ENCODE measurements at places on chromosomes 6 and 20.

DNA sequence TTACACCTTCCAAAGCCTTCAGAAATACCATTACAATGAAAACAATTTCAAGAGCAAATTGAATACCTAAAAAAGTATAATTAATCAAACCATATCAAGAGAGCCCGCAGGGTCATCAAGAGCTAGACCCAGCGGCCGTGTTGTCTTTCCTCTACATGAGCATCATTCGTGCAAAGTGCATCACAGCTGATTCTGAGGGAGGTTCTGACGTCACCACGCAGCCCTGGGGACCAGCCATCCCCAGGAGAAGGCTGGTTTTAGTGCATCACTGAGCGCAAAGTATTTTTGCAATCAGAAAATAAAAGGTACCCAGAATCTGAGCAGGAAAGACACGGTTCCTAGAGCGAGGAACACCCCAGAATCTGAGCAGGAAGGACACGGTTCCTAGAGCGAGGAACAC, 371.4 kb downstream of the CDH4 start:
- DNase-seq: no peak

DNA sequence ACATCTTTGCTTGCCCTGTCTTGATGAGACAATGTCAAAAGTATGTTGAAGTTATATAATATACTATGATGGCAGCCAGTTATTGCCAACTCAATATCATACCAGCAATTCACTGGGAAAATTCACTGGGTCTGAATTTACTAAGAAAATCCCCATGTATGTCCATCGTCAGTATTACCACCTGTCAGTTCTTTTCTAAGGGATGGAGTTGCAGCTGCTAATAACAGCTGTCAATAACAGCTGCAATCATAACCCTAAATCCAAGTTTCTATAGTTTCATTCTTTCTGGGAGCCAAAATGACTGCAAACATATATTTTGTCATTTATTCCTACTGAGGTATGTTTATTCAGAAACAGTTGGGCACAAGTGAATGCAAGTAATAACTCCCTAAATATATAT, 132.6 kb upstream of the RIN2 start:
- no peak for DNase-seq

DNA sequence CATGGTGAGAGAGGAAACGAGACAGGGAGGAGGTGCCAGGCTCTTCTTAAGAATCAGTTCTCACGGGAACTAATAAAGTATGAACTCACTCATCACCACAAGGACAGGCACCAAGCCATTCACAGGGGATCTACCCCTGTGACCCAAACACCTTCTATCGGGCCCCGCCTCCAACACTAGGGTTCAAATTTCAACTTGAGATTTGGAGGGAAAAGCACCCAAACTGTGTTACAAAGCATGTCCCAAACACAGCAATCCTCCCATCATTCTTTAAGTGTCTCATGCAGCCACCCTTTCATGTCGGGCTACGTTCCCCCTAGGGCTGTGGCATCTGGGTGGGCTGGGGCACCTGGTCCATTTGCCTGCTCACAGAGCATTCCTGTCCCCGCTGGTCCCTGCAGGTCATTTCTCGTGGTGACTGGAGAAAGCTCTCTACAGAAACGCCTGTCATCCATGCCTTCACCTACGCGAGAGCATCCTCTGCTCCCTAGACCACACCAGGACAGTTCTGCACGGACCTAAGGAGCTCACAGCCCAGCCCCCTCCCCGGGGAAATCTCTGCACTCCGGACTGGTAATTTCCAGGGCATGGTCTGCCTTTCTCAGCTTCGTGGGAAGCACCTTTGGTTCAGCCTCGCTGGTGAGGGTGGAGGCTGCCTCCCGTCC, 79.6 kb downstream of the TTLL2 start:
- DNase-seq: no peak

GRCh38 chr6:10363911-10364310, 51.0 kb downstream of the TFAP2A start:
- no peak for DNase-seq

DNA sequence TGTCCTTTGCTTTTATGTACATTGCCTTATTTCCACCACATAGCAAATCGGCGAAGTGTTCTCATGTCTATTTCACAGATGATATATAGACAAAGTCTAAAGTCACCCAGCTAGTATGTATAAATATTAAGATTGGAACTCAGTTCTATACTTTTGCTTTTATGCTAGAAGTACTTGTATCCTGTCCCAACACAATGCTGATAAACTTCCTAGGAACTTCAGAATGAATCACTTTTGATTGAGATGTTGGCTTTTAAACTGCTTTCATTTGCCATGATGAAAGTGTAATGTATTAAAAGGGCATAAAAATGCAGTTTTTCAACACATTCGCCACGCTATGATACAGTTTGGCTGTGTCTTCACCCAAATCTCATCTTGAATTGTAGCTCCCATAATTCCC, 50.8 kb downstream of the GCLC start:
- DNase-seq: no peak

GRCh38 chr20:49572857-49573256, 4.9 kb upstream of the PTGIS start:
- DNase-seq: no peak

DNA sequence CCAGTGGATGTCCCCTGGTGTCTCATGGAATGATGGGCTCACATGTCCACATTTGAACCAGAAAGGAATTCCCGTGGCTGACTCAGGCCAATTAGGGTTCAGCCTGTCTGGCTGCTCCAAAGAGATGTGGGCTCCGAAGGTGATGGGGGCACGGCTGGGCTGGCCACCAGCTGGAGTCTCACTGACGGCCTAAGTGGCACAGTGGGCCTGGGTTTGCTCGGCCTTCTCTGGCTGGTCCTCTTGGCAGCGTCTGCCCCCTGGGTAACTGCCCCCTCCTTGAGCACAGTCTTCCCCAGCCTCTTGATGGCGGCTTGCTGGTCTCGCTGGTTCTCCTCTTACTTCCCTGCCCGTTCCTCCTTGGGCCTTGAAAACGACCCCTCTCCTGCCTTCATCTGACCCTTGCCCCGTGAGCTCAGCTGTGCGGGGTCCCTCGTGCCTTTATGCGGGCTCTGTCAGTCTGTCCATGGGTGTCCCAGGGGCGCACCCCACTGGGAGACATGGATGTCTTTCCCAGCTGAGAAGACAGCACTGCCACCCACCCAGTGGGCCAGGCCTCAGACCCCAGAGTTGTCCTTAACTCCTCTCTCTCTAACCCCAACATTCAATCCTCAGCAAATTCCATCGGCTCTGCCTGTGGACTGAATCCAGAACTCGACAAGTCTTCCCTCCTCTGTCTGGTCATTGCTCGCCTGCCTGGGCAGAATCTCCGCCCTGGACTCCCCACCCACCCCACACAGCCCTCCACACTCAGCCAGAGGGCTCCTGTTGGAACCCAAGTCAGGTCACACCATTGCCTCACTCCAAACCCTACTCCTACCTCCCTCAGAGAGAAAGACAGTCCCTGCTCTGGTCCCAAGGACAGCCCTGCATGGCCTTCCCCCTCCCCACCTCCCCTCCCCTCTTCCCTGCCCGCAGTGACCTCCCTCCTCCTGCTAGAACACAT, 78.7 kb downstream of the CEBPB start:
- DNase-seq: no peak

- peak; percentile 94 for DNase-seq
These were observed 1.3 kb downstream of the TUBB start for GRCh38 chr6:30721198-30722024.

GRCh38 chr6:93927731-93928130, 508.4 kb upstream of the EPHA7 start:
- no peak for DNase-seq

DNA sequence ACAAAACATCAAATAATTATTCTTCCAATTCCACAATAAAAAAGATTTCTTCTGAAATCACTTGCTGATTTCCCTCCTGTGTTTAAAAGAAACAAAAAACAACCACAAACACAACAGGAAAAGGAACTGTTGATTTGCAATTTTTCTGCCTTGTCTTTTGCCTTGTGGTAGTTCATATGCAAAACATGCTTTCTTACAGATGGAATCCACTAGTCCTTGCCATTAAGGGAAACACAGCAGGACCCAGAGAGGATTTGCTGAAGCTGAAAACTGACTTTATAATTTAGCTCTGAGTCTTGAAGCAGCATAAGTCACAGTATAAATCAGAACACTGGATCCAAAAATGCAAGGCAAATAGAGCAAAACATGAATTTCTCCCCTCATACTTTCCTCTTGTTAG, 328.8 kb downstream of the PHF3 start:
- DNase-seq: no peak

GRCh38 chr6:387293-387741, 4.2 kb upstream of the IRF4 start:
- no peak for DNase-seq

GRCh38 chr6:119259027-119259426, 90.5 kb downstream of the MAN1A1 start:
- DNase-seq: no peak

DNA sequence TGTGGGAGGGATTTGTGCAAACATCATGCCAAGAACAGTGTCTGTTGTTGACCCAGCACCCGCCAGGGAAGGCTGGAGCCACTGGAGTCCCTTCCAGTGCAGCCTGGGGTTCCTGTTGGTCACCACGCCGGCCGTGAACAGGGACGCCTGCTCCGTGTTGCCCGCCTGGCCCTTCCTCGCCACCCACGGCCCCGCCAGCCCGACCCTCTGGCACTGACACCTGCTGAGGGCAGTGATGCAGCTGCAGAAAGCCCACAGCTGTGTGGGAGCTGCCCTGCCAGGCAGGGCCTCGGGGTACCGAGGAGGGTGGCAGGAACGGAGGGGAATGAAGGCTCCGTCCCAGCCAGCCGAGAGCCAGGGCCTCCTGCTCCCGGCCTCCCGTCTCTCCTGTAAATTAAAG, 75.5 kb upstream of the SLCO4A1 start:
- no peak for DNase-seq

DNA sequence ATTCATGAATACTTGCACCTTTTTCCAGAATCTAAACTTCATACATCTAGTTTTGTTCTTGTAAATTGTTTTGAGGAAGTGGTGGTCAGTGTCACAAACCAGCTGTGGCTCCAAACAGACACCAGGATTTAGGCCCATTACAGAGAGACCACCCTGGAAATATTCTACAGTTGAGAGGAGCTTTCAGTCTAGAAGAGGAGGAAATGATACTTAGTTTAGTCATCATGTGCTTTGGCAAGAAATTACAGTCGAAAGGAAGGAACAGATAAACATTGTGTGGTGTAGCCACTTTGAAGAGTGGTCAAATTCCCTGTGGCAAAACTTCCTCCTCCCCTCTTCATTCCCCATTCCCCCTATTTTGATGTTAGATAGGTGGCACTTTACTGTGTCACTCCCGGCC, 15.7 kb downstream of the DCBLD1 start:
- DNase-seq: no peak

DNA sequence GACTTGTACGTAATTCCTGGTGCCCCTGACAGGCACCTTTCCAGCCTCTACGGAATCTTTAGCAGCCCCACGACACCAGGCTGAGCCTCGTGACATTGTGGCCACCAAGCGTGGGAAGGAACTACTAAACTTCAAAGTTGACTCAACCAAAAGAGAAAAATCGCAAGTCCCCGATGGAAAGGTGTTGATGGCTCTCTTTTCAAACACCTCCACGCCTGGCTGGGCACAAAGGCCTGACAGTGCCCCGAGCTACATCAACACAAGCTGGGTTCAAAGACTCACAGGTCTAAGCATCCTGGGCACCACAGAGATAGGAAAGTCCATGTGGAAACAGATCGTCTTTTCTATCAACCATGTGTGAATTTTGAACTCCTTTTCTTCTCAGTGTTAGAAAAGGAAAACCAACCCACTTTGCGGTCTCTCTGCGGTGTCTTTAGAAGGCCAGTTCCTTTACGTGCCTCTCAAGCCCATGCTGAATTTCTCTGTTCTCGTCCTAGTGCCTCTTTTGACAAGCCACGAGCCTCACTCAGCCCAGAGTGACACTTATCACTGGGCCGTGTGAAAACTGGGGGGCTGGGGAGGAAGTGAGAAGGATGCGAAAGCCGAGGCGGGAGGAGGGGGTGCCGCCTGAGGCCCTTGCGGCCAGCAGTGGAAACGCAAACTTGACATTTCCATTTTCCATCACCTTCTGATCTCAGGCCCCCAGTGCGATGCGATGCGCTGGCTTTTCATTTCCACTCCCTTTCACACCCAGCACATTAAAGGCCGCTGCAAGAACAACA, 59.4 kb downstream of the GFOD1 start:
- DNase-seq: peak; percentile 68

DNA sequence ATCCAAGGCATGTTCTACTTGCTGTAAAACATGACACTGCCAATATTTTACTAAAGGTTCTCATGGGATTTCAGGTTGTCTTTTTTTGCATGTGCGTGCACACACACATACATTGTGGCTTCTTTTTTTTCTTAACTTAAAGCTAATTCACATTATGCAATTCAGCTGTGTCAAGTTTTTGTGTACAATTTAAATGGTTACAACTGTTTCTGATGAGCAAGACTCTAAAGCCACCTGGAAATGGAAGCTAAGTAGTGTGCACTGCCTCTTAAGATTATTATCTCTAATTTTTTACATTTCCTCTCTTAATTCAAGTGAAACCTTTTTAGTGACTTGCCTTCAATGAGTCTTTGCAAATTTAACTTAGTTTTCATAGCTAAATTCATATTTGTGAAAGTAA, 75.3 kb downstream of the TULP4 start:
- no peak for DNase-seq

- DNase-seq: no peak
These were observed 70.1 kb upstream of the LOC128125822 start for GRCh38 chr6:63502156-63502555.

GRCh38 chr6:74357321-74357720, 661.3 kb downstream of the CD109 start:
- DNase-seq: no peak

DNA sequence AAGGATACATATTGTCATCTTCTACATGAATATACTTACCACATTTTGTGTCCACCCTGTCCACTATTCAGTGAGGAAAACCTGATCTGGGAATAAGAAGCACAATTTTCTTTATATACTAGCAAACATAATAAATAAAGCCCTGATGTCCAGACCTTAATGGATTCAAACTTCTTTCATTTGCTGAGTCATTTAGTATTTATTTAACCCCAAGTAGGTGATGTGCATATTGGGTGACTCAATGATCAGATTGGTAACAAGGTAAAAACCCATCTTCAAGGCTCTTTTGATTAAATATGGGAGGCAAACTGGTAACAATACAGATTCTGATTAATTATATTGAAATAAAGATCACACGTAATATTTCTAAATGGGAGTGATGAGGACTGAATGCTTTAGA, 1159.8 kb upstream of the EYS start:
- no peak for DNase-seq

- DNase-seq: no peak
These were observed 3.9 kb downstream of the PEDS1 start for GRCh38 chr20:50149481-50150254.

DNA sequence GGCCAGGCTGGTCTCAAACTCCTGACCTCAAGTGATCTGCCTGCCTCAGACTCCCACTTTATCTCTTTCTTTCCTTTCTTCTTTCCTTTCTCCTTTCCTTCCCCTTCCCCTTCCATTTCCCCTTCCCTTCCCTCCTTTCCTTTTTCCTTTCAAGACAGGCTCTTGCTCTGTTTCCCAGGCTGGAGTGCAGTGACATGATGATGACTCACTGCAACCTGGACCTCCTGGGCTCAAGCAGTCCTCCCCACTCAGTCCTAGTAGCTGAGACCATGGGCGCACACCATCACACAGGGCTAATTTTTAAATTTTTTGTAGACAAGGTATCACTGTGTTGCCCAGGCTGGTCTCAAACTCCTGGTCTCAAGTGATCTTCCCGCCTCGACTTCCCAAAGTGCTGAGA, 377.6 kb upstream of the ZFP64 start:
- no peak for DNase-seq

GRCh38 chr6:19988555-19988954, 151.4 kb downstream of the ID4 start:
- DNase-seq: no peak

Measured in stimulated activated CD8-positive, alpha-beta memory T cell treated with anti-CD3 and anti-CD28 coated beads, Interleukin-15, amount 100 ng/mL, for 4 hours (primary cell).